ENCODE measurements at places on chromosomes 13 and 19.

DNA sequence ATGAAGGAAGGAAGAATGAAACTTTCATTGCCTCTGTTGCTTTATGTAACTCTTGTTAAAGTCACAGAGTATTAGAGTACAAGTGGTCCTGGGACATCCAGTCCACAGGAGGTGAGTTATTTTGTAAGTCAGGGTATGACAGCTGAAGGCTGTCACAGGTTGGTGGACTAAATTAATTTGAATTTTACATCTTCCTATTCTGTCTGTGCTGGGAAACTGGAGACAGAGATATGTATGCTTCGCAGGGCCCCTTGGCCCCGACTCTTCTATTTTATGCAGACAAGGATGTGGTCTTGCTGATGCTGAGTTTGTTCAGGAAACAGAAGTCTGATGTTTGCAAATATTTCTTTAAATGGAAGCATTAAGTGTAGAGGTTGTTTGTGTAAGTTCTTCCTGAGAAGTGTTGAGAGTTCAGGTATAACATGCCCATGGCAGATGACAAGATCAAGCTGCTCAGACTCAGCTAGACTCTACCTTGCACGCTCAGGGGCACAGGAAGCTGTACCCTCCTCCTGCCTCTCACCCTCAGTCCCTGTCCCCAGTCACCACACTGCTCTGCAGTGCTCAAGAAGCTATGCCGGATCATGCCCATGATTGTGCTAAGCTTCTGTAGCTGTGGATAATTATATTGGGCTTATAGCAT is 23.4 kb downstream of the RASL11A start:
- DNase-seq = no peak

DNA sequence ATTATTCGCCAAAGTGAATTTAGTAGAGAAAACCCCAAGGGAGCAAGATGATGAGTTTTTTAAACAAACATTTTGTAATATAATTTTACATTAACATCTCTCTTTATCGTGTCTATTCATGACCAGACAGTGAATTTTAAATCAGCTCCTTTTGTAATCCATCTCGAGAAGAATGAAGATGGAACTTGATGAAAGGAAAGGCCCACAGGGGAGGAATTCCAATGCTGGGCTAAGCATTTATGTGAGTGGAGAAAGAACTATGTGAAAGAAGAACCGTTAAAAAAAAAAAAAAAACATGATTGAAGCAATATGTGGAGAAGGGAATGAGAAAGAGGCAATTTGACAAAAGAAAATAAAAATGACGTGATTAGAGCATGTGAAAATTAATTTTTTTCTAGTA is 170.6 kb downstream of the KCTD12 start:
- no peak for DNase-seq

DNA sequence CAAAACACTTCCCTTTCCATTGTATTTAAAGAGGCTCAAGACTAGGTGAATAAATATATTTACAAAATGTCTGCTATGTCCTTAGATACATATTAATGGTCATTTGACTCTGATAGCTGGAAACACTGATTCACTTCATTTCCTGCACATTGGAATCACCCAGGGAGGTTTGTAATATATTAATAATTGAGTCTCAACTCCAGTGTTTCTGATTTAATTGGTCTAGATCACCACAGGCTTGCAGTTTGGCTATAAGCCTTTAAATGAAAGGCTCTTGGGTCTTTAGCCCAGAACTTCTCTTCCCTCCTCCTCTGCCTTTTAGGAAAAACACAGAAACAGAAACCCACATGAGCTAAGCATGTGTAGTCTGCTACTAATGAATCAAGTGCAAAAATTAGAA is 378.0 kb downstream of the TBC1D4 start:
- no peak for DNase-seq

- DNase-seq = no peak
Observed at GRCh38 chr13:36038785-36039555, 92.2 kb downstream of the DCLK1 start.

- DNase-seq = no peak
Observed at GRCh38 chr13:108525827-108526226, 103.6 kb upstream of the MYO16 start.

DNA sequence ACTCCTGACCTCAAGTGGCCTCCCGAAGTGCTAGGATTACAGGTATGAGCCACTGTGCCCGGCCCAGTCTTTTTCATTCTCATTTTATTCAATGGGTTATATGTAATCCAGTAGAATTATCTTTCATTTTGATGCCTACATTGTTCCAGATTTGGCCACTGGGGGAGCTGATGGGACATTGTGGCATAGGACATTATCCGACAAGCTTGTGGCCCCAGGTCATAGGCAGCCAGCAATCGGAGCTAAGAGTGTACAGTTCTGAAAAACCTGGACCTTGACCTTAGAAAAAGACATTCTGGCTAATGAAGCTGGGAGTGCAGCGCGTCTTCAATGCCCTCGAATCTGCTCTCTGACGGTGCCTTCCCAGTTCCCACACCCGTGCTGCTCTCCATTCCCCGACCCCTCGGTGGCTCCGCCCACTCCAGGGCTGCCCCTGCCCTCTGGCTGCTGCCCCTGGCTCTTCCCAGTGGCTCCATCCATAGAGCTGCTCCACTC is 108.7 kb downstream of the TEX29 start:
- DNase-seq = peak; percentile 58

DNA sequence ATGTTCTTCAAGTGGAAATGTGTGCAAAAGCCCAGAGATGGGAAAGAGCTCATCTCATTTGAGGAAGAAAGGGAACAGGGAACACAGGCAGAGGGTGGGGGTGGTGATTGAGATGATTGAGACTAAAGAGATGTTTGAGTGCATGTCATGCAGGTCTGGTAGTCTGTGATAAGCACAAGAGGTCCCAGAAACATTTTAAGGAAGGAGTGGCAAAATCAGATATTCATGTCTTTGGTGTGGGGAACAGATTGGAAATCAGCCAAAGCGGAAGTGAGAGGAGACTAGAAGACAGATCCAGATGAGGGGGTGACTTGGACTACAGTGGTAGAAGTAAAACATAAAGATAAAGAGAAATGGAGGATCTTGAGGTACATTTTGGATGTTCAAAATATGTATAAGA is 39.4 kb upstream of the DACH1 start:
- no peak for DNase-seq

DNA sequence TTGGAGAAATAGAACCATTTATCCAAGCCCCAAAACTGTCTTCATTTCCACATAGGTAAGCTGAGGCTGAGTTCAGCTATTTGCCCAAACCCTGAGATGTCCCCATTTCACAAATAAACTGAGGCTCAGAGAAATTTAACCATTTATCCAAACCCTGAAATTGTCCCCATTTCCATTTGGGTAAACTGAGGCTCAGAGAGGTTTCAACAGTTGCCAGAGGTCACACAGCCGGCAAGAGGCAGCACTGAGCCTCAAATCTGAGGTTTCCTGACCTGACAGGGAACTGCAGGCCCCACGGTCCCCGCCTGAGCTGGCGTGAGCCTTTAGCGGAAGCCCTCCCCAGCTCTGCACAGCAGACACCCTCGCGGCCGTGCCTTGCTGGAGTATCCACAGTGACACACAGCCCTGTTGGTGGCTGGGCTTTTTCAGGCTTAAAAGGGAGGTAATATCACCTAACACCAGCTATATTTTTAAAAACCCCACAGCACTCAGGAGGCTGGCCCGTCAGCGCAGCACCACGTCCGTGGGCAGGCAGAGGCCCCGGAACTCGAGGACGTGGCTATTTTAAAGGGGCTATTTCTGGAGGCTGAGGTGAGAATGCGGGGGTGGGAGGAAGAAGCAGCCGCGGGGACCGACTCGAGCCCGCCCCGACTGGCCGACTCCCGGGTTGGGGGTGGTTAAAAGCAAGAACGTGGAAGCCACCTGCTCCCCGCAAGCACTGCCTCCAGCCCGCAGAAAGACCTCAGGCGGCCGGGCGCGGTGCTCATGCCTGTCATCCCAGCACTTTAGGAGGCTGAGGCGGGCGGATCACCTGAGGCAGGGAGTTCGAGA is 18.5 kb downstream of the PTPRS start:
- DNase-seq = peak; percentile 41

DNA sequence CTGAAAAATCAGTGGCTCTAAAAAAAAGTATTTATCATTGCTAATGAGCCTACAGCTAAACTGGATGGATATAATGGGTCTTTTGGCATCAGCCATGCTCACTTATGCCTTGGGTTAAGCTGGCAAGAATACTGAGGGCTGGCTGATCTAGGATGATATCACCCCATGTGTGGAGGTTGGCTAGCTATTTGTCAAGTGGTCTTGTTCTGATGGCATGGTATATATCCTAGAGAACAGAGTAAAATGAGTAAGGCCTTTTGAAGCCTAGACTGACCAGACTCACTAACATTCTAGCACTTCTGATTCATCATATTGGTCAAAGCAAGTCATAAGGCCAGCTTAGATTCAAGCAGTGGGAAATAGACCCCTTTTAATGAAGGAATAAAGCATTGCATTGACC is 383.0 kb downstream of the SLITRK1 start:
- no peak for DNase-seq

GRCh38 chr13:97866751-97867150 is 86.7 kb upstream of the IPO5 start:
- DNase-seq = no peak

DNA sequence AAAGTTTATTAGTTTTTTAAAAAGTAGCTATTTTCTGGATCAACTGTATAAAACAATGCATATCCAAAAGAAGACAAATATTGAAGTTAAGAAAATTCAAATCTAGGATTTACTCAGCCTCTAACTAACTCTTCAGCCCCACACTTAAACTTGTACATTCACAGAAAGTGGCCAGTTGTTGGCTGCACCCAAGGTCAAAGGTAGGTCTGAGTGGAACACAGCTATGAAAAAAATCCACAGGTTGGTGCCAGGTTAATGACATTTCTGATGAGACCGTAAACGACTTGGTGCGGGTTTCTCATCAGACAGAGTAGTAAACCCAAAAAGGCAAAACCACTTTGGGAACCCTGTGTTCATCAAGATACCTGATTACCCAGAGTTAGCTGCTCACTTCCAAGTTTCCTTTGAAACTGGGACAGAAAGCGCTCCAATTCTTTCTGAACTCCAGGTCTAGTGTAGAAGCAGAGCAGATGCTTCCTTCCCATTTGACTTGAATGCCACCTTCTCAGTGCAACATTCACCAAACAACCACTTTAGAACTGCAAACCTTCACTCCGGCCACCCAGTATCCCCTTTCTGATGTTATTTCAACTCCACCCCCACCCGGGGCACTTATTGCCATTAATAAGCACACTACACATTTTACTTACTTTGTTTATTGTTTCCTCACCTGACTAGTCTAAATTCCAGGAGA is 208.3 kb upstream of the STARD13 start:
- DNase-seq = no peak

- DNase-seq = no peak
Observed at GRCh38 chr19:14102756-14103155, 12.2 kb upstream of the SAMD1 start.

DNA sequence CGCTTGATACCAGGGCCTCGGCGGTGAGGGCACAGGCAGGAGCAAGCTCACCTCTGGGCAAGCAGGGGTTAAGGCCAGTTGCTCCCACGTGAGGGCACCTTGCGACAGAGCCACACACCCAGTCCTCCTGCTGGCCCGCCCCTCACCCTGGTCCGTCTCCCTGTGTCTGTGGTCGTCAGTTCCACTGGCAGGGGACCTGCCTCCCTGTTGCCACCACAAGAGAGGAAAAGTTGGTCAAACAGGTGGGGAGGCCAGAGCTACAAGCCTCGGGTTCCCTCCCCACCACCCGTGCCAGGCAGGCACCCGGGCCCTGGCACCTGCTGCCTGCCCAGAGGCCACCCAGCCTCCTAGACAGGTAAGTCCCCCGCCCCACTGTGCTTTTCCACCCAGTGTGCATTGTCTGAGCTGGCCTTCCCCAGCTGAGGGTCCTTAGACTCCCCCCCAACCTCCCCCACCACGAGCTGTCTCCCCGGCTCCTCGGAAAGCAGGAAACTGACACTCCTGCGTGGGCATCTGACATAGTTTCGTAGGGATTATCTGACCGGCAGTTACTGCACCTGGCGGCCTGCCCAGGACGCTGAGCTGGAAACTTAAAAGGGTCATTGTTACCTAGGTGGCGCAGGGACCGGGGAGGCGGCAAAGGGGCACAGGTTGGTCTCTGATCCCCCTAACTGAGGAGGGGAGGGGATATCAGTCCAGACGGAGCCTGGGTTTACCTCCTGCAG is at the start of gene TJP3:
TJP3 (plus strand) TSS at position 178 of the 725 bp plus-strand sequence. CDS start 20,049 bp downstream, outside the sequence.
- no peak for DNase-seq

DNA sequence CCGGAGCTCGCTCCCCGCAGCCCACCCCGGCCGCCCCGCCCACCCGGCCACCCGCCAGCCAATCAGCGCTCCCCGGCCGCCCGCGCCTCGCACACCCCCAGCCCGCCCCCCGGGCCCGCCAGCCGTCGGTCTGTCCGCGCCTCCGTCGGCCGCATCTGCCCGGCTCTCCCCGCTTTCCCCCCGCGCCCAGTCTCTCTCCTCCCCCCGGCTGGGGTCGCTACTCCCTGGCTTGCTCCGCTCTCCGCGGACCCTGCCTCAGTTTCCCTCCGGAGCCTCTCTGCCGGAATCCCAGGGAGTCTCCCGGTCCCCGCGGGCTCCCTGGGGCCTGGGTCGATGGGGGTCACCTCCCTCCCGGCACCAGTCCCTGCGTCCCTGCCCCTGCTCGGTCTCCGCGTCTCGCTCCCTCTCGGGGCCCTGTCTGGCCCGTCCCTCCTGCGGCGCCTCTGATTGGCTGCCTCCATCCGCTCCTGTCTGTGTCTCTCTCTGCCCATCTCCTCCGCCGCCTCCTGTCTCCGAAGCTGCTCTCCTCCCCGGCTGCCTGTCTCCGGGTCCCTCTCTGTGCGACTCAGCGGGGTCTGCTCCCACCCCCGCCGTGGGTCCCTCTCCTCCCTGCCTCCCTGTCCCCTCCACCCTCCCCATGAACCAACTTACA is 484 bp downstream of the IL11 start:
- DNase-seq = peak; percentile 54

GRCh38 chr13:82636119-82636518 is 1246.2 kb downstream of the SLITRK1 start:
- no peak for DNase-seq

GRCh38 chr13:87094646-87095045 is 576.5 kb upstream of the SLITRK5 start:
- DNase-seq = no peak

DNA sequence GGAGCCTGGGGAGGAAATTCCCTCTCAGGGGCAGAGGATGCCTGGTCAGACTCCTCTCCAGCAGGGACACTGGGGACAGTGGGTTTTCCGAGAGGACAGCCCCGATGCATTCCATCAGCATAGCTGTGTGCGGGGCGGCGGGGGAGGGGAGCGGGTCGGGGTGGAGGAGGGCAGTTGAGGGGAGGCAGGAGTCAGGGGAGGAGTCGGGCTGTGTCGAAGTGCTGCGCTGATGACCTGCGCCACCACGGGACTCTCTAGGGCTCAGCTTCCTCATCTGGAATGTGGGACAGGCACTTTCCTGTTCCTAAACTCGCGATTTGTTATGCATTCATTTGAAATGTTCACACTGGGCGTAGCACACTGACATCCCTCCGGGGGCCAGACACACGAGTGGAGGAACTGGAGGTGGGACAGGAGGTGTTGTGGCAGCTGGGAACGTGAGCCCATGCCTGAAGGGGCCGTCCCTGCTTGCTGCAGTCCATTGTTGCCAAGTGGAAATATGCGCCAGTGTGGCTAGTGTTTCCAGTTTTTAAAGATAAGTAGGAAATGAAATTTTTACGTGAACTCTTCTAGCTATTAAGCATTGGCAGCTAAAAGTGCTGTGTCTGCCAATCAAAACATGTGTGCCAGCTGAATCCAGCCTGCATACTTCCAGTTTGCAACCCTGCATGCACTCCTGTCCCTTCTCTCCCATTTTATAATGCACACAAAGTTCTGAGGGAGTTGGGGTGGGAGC is 43.3 kb downstream of the FLT1 start:
- DNase-seq = no peak

- peak; percentile 66 for DNase-seq
Observed at GRCh38 chr19:41774515-41774980, 19.2 kb downstream of the CEACAM6 start.

- peak; percentile 34 for DNase-seq
Observed at GRCh38 chr13:74062933-74063332, 71.3 kb downstream of the KLF12 start.
